Left lung (tissue), 14 donors: ENCODE measurements at places on chromosomes 7 and 10. TPM values are rescaled to one million over a fixed set of nuclear protein-coding genes. Genes with fewer than 3 reads are reported as not detected.

- no peak for DNase-seq
These were observed 108.3 kb downstream of the COL28A1 start for GRCh38 chr7:7427363-7427762.

DNA sequence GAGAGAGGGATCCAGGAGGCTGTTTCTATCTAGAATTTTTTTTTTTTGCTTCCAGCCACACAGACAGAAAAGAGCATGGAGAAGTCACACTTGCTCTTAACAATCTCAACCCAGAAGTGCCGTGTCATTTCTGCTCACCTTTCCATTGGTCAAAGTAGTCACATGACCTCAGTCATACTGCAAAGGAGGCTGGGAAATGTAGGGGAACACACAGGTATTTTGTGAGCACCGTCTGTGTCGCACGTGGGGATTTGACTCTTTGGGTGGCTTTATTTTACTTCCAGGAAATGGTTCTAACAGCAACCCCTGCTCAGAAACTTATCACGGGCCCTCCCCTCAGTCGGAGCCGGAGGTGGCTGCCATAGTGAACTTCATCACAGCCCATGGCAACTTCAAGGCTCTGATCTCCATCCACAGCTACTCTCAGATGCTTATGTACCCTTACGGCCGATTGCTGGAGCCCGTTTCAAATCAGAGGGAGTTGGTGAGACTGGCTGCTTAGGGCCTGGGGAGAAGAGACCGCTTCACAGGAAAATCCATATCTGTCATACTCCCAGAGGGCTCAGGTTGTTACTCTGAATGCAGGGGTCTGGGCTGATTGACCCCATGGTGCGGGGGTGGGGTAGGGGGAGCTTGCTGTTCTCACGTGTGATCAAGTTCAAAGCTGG, 13.1 kb upstream of the CPA1 start:
- DNase-seq: no peak

DNA sequence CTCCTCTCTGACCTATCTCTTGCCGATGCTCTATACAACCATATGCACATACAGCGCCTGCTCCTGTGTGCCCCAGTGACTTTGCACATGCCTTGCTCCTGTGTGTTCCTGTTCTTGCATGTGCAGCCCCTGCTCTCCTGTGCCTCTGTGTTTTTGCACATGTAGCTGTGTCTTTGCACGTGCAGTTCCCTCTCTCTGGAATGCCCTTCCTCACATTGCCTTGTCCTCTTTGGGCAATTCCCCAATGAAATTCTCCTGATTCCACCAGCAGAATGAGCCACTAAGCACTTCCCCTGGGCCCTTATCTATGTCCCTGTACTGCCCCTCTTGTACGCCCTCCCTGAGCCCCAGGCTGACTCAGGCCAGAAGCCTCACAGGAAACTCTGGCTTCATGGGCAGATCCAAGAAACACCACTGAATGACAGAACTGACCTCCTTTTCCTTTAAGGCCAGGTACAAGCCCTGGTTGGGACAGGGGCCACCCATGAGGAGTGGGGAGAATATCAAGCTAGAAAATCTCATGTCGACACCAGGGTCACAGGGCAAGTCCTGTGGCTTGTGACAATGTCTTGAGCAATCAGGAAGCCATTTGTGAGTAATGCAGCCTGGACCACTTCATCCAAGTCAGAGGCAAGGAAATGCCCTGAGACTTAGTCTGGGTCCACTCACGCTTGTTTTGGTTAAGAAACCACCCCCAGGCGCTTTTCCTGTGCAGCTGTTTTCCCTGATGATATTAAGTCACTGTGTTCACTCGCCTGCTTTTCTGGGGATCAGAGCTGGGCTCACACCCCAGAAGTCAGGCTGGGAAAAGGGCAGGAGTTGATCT, 1.9 kb upstream of the ARHGAP22 start:
- DNase-seq: no peak

DNA sequence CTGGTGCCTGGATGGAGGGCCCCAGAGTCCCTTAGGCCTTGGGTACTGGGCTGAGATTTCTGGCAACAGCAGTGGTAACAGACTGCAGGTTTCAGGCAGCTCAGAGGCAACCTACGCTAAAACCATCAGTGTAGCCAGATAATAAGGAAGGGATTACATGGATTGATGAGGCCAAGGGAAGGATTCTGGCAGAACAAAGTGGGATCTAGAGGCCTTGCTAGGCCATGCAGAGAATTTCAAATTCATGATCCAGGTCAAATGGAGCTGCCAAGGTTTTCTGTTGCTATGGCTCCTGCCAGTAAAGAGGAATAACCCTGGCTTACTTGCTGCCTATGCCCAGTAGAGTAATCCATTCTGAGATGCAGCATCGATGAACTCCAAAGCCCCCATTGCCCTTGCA, 445.7 kb downstream of the ADRA2A start:
- DNase-seq: no peak

GRCh38 chr10:95289003-95289920, 1.5 kb downstream of the PDLIM1 start:
- DNase-seq: no peak

DNA sequence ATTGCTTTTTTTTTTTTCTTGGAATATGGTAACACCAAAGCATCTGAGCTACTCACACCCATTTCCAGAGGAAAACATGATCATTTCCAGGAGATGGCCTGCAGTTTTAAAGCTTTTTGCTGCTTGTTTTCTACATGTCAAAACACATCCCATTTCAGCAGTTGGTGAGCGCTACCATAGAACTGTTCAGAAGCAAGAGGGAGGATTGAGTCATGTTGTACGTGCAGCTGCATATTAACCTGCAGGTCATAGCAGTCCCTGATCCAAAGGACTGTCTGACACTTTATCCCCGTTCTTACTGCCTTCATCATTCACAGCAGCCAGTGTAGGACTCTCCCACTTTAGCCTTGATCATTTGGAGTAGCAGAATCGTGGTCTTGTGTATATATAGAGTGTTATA, 124.6 kb downstream of the AUTS2 start:
- DNase-seq: no peak

- peak; percentile 60 for DNase-seq
These were observed 44.9 kb upstream of the FAM3C start for GRCh38 chr7:121440857-121441503.

DNA sequence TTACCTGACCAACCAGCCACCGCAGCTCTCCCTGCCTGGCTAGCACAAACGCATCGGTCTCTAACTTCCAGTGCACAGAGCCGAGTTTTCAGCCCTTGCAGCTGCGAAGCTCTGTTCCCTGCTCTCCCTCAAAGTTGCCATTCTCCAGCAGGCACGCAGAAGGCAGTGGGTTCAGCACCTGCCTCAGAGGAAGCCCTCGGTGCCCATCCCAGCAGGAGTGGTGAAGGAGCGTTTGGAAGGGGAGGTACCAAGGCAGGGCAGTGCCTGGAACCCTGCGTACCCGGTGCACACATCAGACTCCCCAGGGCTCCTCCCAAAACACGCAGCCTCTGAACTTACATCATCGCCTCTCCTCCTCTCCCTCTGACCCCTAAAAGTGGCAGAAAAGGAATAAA, 1.7 kb upstream of the STK32C start:
- DNase-seq: no peak

DNA sequence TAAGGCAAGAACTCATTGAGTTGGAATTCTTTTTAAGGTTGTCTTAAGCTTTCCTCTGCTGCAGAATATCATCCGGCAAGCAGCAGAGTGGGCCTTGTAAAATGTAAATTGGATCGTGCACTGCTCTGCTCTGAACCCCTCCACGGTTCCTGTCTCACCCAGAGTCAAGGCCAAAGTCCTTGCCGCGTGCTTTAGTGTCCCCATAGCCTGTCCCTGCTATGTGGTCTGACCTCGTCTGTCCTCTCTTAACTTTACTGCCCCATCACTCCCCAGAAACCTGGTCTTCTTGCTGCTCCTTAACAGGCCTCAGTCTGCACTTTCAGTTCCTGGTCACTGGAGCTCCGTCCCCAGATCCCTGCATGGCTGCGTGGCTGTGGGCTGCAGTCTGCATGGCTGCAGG, 121.6 kb upstream of the SDK1 start:
- DNase-seq: no peak

- DNase-seq: no peak
These were observed 149.8 kb downstream of the HBP1 start for GRCh38 chr7:107318523-107319160.

The TMEM225B gene
- polyA plus RNA-seq: 1.1 TPM

The PNLIPRP2 gene
- polyA plus RNA-seq: not detected

The ORAI2 gene
- 10.6 TPM for polyA plus RNA-seq

The BEND7 gene
- 19.2 TPM for polyA plus RNA-seq
